ENCODE measurements at places on chromosomes 5 and 9.

DNA sequence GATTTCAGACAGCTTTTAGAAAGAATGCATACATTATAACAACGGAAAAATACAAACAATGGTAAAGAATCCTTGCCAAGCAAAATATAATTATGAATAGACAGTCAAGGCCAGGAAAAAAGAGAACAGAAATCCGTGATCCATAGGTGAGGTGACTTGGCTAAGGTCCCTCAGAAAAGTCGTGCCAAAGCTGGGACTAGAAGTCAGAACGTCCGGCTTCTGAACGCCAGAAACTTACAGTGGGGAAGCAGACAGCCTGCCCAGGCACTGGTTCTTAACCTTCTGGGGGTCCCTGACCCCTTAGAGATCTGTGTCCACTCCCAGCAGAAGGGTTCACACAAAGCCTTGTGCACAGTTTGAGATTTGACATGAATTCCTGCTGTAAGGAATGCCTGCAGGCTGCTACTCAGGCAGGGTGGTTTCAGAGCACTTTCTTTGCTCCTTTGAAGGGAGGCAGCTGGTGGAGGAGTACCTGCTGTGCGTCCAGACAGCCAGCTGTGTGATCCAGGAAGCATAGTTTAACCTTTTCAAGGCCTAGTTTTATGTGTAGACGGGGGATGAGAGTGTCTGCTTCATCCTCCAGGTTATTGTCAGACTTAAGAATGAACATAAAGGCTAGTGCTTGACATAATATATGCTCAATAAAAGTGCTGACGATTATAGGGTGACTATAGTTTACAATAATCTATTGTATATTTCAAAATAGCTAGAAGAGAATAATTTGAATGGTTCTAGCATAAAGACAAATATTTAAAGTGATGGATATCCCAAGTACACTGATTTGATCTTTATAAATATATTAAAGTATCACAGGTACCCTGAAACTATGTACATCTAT is 852 bp downstream of the ARHGEF37 start:
- DNase-seq, result no peak

GRCh38 chr9:33517373-33517772 is 6.7 kb upstream of the ANKRD18B start:
- DNase-seq, result no peak

GRCh38 chr5:146851133-146851532 is 27.4 kb downstream of the PPP2R2B start:
- DNase-seq, result no peak

DNA sequence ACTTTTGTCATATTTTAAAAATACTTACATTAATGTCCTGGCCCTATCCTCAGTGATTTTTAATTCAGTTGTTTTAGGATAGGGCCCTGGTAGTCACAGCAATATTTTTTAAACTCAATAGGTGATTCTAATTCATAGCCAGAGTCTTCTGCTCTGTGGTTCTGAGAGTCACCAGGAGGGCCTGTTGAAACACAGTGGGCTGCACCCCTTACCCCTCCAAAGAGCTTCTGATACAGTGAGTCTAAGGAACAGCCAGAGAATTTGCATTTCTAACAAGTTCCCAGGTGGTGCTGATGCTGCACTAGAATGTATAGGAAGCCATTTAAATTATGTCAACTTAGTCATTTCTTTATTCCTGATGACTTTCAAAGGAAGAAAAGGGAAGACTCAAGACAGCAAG is 458.3 kb upstream of the ARRDC3 start:
- DNase-seq, result no peak

- no peak for DNase-seq
These were observed 12.2 kb downstream of the GPR150 start for GRCh38 chr5:95631991-95632675.

- DNase-seq, result no peak
These were observed 19.1 kb downstream of the FSD1L start for GRCh38 chr9:105466898-105467455.

DNA sequence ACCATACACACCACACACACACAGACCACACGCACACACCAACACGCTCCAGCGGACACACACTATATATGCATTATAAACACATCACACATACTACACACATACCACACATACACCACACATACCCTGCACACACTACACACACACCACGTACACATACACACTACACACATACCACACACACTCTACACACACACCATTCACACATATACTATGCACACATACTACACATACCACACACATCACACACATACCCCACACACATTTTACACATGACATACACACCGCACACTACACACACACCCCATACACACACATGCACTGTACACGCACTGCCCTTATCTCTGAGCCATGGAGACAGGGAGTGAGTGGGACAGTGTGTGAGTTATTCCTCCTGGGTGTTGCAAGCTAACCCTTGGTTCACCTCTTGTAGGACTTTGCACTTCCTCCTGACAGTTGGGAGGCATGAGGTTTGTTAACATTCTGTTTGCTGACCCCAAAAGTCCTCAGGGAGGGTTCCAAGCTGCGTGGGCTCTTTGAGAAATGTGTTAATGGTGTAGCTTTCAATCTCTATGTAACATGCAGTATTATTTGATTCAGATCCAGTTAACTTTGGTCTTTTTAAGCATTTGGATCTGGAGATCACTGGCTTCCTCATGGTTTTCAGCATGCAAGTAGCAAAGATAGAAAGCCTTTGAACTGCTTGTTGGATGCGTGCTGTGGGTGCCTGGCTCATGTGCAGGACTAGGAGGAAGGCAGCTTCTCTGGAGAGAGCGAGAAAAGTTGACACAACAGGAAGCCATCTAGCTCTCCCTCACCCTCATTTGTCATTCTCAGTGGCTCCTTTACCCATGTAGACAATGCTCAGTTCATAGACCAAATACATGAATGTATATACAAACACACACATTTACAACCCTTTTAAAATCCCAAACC is 13.7 kb downstream of the IL31RA start:
- DNase-seq, result no peak

DNA sequence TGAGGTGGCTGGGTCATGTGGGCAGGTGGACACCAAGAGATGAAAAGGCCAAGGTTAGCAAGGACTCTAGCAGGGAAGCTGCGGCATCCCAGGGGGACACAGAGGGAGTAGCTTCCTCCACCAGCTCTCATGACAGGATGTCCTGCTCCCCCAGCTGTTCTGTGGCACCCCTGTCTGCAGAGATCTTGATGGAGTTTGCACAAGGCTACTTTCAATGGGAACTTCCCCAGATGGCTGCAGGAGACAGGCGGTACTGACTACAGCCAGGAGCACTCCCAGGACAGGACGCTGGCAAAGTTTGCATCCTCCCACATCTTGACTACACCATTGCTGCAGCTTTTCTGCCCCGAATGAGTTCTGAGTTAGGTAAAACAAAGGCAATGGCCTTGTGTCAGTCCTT is 312.8 kb downstream of the TLE4 start:
- no peak for DNase-seq

- no peak for DNase-seq
These were observed 229.2 kb upstream of the MPDZ start for GRCh38 chr9:13508681-13509080.

DNA sequence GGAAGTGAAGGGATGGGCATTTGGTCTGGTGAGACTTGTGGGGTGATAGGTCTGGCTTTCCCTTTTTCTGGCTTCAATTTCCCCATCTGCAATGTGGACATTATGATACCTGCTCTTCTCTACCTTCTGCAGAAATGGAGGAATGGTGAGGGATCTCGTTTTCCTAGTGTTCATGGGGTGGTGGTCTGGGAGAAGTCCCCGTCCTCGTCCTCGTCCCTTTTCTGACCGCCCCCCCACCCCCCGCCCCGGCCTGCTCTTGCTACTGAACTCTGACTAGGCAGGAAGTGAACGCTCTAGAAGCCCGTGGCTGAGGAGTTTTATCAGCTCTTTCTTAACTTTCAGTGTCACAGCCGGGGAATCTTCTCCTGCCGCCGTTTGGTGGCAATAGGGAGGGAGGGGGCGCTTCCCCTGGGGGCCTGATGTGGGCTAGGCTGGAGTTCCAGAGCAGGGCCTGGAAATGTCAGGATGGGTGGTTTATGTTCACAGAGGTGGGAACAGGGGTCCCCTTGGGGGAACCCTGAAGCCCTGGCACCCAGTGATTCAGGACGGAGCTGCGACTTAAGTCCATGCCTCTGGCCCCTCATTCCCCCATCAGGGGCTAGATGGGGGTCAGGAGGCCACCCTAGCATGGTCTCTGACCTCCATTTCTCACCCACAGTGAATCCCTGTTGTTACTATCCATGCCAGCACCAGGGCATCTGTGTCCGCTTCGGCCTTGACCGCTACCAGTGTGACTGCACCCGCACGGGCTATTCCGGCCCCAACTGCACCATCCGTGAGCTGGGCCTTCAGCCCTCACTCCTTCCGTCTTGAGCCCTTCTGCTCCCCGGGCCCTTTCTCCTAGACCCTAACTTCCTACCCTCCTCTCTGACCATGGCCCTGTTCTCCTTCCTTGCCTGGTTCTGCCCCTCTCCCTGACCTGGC is 6.7 kb downstream of the PTGS1 start:
- peak; percentile 63 for DNase-seq

- no peak for DNase-seq
These were observed 663.2 kb downstream of the TLR4 start for GRCh38 chr9:118367383-118367782.

- no peak for DNase-seq
These were observed at the start of gene AQP3 for GRCh38 chr9:33446946-33447798. TSS of gene AQP3 (minus strand) at chr9:33447593. CDS start at chr9:33447530, 63 bp downstream.

- no peak for DNase-seq
These were observed 321.5 kb downstream of the FBXL7 start for GRCh38 chr5:15821506-15821905.

GRCh38 chr5:75037106-75037505 is 15.3 kb downstream of the GCNT4 start:
- DNase-seq, result no peak

DNA sequence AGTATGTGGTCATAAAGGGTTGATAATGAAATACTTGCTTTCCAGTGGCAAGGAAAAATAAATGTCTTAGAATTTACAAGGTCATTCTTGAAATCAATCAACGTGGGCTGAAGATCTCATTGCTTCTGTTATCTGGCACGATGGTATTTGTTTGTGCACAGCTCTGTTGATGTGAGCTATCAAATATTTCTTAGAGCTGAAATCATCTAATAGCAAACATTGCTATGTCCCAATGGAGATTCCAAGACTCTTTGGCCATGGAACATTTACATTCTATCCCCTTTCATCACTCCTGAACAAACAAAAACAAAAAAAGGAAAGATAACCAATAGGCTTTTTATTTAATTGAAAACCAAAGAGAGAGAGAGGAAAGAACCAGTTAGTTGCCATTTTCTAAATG is 111.5 kb upstream of the CCDC152 start:
- DNase-seq, result no peak

All from chondrocyte (in vitro differentiated cells).